ENCODE measurements at places on chromosomes 12 and 14. TPM values are rescaled to one million over a fixed set of nuclear protein-coding genes. Genes with fewer than 3 reads are reported as not detected.
A peak's percentile ranks its signal among the peaks of the same experiment; 100 is the strongest.

NFYB gene
- polyA plus RNA-seq = 60.8 TPM

TTC6 gene
- polyA plus RNA-seq = 15.3 TPM

DNA sequence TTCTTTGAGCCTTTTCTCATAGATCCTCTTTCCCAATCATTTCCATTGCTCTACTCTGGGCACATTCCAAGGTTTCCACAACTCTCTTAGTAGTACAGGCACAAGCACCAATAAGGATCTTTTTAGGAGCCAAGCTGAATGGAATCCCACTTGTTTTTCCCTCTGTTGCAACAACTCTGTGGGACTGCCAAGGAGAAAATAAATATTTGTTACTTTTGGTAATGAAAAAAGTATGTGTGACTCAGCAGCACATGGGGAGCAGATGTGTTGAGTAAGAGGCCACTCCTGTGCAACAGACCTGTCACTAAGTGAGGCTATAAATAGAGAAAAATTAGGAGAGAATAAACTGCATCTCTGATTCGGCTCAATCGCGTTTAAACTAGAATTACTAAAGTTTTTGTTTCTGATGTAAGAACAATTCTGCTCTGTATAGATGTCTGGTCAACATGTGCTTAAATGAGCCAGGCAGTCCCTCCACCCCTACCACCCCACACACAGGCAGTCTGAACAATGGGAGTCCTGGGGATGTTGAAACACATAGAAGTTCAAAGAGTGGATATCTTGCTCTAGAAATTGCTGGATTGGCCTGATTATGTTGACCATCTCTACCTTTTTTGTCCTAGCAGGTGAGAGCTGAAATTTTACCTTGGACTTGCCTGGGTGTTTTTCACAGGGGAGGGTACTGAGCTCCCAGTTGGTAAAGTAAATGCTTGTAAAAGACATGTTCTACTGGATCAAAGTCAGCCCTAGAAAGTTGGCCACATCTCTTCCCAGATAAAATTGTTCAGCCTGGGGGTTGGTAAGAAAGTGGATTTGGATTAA, 244.3 kb upstream of the NOVA1 start:
- DNase-seq = peak; percentile 42

DNA sequence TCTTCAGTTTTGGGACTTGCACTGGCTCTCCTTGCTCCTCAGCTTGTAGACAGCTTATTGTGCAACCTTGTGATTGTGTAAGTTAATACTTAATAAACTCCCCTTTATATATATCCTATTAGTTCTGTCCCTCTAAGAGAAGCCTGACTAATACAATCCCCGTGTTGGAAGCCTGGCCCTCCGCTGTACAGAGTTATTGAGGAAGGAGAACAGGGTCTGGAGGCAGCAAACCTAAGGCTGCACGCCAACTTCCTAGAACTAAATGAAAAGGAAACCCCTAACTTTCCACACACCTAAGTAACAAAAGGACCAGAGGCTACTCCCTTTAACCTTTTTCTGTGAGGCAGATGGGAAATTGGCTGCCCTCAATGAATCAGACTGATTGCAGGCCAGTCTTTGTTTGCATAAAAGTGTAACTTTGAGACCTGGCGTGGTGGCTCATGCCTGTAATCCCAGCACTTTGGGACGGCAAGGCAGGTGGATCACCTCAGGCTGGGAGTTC, 42.6 kb upstream of the LIMA1 start:
- DNase-seq = no peak

- DNase-seq = no peak
Observed at GRCh38 chr14:50887476-50887875, 15.6 kb downstream of the ABHD12B start.

DNA sequence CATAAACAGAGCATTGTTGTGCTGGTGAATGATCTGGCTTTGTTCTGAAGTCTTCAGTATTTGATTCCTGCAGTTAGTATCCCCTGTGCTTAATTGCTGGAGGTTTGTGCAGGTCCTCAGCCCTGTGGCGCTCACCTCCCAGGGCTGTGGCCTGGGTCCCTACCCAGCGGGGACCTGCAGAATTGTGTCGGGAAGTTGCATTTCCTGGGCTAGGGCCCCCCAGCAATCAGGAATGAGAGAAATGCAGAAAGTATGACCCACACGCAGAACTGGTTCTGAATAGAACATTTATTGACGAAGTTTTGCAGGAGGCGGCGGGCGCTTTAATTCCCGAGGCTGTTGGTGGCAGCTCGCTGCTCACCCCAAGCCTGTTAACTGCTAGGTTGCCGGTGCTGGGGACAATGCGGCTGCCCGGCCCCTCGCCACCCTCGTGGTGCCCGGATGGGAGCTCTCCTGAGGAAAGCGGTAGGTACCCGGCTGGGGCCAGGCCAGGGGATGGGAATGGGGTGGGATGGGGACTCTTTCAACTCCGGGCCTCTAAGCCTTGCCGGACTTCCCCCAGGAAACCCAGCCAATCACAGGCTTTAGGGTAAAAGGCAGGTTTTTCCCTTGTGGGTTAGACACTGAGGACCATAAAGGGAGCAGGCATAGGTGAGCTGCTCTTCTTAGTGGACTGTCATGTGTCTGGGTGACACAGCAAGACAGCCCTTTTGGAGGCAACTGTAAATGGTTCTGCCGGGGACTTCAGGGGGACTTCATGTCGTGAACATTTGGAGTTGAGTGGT, 11.6 kb downstream of the PLEKHG3 start:
- no peak for DNase-seq

- DNase-seq = no peak
Observed at GRCh38 chr14:62003701-62004100, 241.5 kb downstream of the SNAPC1 start.

- no peak for DNase-seq
Observed at GRCh38 chr14:68630081-68630571, 162.7 kb downstream of the ZFP36L1 start.

ADAM20 gene
- 0.16 TPM for polyA plus RNA-seq

CIROP gene
- 0.06 TPM for polyA plus RNA-seq

DNA sequence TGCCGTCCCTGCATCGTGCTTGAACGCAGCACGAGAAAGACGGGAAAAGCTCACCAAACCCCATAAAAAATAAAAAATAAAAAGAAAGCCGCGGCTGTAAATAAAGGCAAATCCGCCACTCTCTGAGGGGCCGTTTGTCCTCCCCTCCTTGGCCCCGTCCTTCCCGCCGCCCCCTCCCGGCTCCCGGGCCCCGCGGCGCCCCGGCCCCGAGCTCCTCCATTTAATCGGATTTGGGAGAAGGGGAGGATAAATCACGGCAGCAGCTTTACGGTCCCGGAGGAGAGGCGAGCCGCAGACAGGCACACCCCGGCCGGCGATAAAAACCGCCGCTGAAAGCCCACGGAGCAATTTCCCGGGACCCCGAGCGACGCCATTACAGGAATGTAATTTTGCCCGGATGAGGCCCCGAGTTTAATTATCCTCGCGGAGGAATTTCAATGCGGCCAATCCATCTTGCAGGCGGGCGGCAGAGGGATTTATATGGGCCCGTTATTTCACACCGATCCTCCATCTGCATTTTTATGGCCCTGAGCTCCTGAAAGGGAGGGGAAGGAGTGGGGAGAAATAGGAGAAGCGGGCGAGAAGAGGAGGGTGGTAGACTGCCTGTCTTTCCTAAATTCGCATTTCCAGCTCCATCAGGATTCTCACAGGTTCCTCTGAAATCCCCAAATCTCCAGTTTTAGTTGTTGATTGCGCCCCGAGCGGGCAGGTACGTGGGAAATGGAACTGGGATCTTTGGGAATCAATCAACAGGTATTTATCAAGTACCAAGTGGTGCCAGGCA, 1.3 kb upstream of the ATP5MC2 start:
- DNase-seq = peak; percentile 41

- DNase-seq = no peak
Observed at GRCh38 chr14:45120096-45120495, 14.2 kb downstream of the FKBP3 start.

- DNase-seq = no peak
Observed at GRCh38 chr12:11778713-11779685, 129.5 kb downstream of the ETV6 start.

DPY19L2 gene
- polyA plus RNA-seq = 17.3 TPM

- no peak for DNase-seq
Observed at GRCh38 chr12:103809154-103809553, 31.9 kb downstream of the NT5DC3 start.

AKAP6 gene
- 3.3 TPM for polyA plus RNA-seq

DNA sequence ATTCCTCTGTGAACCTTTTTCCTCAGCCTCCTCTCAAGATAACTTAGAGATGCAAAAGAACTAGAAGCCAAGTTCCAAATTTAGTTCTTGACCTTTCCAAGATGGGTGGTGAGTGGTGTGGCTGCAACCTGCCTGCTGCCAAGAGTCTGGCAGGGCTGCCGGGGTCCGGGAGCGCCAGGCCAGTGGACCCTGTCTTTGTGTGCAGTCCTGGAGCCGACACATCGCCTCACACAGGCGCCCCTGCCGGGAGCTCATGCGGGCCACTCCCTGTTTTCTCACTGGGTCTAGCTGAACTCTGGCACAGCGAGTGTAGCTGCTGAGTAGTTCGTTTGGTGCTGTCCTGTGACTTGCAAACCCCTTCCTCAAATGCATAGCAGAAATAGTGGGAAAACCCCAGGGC, 84.9 kb downstream of the CACNA1C start:
- no peak for DNase-seq

DNA sequence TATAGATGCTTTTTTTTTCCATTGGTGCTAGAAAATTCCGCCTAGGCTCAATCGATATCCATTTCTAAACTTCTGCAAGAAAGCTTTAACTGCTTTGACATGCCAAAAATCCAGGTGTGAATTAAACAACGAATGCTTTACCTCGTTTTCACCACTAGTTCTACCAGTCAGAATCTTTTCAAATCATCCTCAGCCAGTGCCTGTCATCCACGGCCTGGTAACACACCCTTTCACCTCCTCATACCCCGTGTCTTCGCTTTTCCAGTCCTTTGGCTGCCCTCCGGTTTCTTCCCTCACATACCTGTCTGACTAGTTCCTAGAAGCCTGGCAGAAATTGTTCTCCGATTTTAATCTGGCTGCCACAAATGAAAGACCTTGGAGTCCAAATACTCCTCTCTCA, 1.4 kb upstream of the PHC1 start:
- peak; percentile 30 for DNase-seq
